ENCODE measurements at places on chromosomes 11 and 22. TPM values are rescaled to one million over a fixed set of nuclear protein-coding genes. Genes with fewer than 3 reads are reported as not detected.

GLB1L3 gene
- total RNA-seq, result not detected

DNA sequence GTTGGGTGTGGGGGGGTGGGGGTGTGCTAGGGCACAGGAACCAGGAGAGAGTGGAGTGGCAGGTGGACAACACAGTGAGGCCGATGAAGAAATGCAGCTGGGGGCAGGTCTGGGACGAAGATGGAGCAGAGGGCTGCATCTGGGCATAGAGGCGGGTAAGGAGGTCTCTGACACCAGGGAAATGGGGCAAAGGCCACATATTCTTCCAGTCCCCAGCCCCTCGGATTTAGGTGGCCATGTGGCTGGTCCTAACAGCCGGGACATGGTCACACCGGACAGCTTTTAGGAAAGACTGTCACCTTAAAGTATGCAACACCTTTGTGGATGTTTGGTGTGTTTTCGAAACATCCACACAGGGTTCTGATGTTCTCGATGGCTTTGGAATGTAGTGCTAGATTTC lies 5.0 kb upstream of the PARVG start:
- DNase-seq, result no peak

DNA sequence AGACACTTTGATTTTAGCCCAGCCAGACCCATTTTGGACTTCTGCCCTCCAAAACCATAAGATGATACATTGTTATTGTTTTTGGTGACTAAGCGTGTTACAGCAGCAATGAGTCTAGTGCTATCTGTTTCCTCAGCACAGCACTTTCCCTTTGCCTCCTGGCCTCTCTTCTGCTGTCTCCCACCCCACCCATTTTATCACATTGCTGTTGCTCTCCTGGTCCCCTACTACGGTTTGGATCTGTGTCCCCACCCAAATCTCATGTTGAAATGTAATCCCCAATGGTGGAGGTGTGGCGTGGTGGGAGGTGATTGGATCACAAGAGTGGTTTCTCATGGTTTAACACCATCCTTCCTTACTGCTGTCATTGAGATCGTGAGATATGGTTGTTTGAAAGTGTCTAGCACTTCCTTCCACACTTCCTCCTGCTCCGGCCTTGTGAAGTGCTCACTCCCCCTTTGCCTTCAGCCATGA lies 59.8 kb upstream of the CD82 start:
- DNase-seq, result no peak

LGALS1 gene
- 1,015 TPM for total RNA-seq

GAS2L1 gene
- 13.0 TPM for total RNA-seq

- DNase-seq, result no peak
Measured at GRCh38 chr11:107677924-107678631, 33.8 kb downstream of the SLN start.

- DNase-seq, result no peak
Measured at GRCh38 chr11:36023922-36024321, 80.1 kb downstream of the LDLRAD3 start.

DNA sequence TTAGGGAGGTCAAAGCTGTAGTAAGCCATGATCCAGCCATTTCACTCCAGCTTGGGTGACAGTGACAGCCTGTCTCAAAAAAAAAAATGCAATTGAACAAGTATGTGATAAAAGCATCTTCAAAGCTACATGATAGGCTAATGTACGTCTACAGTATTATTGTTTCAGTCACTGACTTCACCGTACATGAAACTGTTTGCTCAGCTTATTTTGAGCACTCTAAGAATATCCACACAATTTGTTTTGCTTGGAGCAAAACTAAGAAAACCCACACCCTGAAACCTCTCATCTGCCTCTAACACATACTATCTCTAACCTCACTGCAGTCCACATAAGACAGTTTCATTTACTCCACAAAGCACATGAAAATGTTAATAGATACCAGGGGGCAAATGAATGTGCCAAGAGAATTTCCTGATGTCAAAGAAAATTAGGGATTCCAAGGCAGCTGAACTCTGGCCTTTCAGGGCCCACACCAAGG lies 60.7 kb downstream of the KCNA4 start:
- DNase-seq, result no peak

DNA sequence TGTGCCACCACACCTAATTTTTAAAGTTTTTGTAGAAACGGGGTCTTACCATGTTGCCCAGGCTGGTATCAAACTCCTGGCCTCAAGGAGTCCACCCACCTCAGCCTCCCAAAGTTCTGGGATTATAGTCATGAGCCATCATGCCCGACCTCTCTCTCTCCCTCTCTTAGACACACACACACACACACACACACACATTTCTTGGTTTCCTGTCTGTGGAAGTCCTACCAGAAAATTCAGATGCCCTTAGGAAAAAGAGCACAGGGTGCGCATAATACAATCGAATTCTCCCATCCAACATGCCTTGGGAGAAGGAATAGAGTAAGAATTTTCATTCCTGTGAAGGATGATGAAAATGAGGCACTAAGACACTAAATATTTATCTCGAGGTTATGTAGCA lies 10.4 kb downstream of the MICAL3 start:
- DNase-seq, result no peak

FXYD2 gene
- total RNA-seq, result 1.6 TPM

DNA sequence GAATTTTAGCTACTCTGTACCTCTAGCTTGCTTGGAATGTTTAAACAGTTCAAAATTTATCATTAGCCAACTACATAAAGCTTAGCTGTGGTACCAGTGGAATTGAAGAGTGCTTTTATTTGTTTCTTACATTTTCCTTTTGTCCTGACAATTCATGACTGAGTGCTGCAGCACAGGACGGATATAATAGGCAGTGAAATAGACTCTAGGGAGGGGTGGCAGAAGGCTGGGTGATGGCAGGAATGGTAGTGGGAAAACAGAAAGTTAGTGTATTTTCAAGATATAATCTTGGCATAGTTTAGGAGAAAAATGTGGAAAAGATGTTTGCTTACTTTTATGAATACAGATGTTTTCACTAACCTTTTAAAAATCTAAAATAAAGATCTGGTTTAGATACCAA lies 31.1 kb upstream of the ARHGAP32 start:
- no peak for DNase-seq

- no peak for DNase-seq
Measured at GRCh38 chr11:35142481-35143075, 3.6 kb downstream of the CD44 start.

DNA sequence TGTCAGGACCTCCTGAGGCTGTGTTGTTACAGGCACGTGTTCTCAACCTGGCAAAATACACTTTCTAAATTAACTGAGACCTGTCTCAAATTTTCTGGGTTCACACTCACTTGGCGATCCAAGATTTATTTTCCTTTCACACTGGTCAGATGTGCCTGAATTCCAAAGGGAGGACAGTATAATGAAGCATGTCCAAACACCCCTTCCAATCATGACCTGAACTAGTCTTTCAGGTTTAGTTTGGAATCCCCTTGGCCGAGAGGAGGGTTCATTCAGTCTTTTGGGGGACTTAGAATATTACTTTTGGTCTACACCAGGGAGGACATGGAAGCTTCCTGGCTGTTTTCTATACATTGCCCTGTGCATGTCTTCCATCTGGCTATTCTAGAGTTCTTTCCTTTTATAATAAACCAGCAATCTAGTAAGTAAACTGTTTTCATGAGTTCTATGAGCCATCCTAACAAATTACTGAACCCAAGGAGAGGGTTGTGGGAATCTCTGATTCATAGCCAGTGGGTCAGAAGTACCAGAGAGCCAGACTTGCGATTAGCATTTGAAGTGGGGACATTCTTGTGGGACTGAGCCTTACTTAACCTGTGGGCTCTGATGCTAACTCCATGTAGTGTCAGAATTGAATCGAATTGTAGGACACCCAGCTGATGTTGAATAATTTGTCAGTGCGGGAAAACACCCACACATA lies 14.8 kb upstream of the TMEM216 start:
- DNase-seq, result no peak

C11orf91 gene
- 1.4 TPM for total RNA-seq

F2 gene
- not detected for total RNA-seq

DNA sequence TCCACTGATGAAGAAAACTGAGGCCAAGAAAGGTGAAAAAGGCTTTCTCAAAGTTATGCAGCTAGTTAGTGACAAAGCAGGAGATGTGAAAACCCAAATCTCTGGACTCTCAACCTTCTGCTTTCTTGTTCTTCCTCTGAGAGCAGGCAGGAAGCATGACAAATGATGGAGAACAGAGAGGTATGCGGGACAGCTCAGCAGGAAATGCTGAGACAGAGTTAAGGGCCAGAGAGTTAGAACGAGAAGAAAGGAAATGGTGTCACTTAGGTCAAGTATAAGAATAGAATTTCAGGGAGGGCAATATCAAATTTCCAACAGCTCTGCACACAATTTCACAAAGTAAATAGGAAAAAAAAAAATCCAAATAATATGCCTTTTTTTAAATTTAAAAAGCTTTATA lies 67.6 kb upstream of the ARHGAP42 start:
- no peak for DNase-seq

SORL1 gene
- 8.0 TPM for total RNA-seq

DNA sequence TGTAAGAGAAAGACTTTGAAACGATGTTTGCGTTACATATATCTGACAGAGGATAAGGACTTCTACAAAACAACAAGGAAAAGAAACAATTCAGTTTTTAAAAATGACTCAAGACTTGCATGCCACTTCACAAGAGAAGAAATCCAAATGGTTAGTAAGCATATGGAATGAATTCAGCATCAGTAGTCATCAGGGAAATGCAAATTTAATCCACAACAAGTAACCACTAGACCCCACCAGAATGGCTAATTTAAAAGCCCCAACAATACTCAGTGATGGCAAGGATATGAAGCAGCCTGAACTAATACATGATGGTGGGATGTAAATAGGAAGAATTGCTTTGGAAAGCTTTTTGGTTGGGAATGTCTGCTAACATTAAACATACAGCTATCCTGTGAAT lies 142.6 kb downstream of the ATXN10 start:
- no peak for DNase-seq

GRCh38 chr11:34562976-34563375 lies 49.4 kb upstream of the ELF5 start:
- DNase-seq, result no peak

DNA sequence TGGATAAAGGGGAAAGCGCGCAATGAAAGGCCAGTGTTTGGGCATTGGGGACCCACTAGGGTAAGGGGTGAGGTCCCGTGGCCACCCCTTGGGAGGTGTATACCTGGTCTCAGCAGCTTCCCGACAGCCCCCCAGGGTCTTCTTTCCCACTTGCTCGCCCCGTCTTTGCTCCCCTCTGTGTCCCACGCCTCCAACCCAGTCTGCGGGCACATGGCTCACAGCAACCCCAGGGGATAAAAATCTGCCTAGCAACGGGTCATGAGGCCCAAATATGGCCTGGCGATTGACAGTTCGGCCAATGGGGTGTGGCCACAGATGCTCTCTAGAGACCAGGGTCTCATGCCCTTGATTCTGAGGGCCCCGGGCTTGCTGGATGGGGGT lies 41.6 kb downstream of the AHNAK start:
- no peak for DNase-seq

- no peak for DNase-seq
Measured at GRCh38 chr11:116263019-116263418, 509.8 kb downstream of the BUD13 start.
